Foreskin fibroblast (primary cell): ENCODE measurements at places on chromosomes 1 and 21.

DNA sequence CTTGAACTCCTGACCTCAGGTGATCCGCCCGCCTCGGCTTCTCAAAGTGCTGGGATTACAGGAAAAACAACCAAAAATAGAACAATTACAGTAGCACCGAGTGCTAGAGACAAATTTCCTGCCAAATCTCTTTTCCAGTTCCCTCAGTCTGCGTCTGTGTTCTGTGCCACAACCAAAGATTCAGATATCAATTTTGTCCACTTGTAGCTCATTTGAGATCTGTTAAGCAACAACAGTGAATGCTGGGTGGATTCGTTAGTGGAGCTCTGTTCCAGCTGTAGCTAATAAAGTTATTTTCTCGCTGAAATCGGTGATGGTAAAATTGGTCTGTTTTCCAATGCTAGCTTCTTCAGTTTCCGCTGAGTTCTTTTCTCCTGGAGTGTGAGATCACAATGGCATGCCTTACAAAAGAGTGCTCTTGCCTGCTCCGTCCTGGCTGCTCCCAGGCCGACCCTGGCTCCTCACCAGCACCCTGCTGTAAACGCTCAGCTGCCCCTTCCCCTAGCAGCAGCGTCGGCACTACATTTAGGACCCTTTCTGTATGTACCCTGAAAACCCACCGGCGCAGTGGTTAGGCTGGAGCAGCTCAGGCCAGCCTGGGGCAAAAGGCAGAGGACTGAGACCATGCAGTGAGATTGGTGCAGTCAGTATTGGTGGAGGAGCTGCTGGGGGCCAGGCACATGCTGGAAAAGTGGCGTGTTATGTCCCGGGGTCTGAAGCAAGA lies 395.4 kb downstream of the KIF26B start:
- DNase-seq: peak; percentile 10

- no peak for DNase-seq
These were observed 154.8 kb upstream of the POU3F1 start for GRCh38 chr1:38201431-38201830.

- DNase-seq: peak; percentile 17
These were observed 164.8 kb downstream of the PPIAL4G start for GRCh38 chr1:148318123-148318903.

DNA sequence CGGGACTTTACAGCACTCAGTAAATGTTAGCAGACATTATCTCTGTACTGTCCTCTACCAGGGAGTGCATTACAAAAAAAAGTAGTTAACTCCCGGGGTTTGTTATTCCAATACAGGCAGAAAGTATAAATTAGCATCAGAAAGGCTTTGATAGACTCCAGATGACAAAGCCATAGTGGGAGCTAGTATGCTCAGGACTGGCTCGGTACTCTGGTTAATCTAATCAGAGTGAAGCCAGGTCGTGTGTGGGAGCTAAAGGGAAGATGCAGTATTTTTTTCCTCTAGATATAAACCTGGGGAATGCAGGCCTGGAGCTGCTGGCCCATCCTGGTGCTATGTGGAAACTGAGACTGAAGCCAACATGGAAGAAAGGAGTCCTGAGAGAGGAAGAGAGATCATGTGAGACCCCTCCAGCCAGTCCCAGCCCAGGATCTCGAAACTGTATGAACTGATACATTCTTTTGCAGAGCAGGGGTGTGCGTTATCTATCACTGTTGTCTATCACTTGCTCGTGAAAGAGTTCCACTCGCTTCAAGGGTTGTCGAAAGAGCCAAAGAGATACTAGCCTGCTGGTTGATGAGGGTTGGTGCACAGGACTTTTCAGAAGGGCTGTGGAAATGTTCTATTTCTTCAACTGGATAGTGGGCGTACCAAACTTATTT lies 125.8 kb downstream of the PLPP3 start:
- DNase-seq: no peak

- DNase-seq: no peak
These were observed 56.6 kb downstream of the OLIG1 start for GRCh38 chr21:33126569-33126968.

GRCh38 chr1:182615468-182616129 lies 11.4 kb upstream of the RGS16 start:
- DNase-seq: peak; percentile 61

DNA sequence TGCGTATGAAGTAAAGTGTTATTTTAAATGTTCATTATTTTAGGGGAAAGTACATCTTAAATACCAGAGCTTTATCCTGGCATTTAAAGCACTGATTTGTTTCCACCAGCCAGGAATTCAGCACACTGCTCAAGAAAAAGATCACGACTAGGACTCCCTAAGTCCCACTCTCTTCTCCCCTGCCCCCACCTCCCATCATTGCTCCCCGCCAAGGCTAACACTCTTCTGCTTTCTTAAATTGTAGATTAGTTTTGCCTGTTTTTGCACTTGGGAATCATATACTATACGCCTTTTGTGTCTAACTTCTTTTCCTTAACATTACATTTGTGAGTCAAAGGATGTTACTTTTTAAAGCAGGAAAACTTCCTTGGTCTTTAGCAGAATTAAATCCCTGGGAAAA lies 37.5 kb upstream of the C1orf105 start:
- no peak for DNase-seq

GRCh38 chr1:178486100-178487069 lies 10.4 kb downstream of the CLEC20A start:
- DNase-seq: no peak

DNA sequence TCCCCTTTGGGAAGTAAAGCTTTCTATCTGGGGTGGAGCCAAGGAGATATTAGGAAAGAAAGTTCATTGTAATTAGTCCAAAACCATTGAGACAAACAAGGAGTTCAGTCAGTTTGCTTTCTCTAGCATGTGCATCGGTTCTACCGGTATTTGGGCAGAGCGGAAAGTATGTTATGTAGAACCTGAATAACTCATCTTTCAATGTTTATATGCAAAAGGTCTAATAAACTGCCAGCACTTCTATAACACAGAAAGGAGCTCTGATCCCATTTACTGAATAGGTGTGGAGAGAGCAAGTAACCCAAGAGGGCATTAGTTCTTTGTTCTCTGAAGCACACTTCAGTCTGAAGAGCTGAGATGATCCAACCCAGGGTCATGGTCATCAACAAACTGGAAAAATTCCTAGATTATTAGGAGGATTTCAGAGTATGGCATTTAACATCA lies 3.5 kb downstream of the TGFB2 start:
- no peak for DNase-seq

GRCh38 chr1:203771901-203772301 lies 6.9 kb downstream of the LAX1 start:
- peak; percentile 46 for DNase-seq

- no peak for DNase-seq
These were observed 132.1 kb downstream of the DNM3 start for GRCh38 chr1:171973421-171973820.

GRCh38 chr1:116814926-116815723 lies 60.9 kb downstream of the CD2 start:
- DNase-seq: no peak

- peak; percentile 32 for DNase-seq
These were observed 3.4 kb downstream of the MEF2D start for GRCh38 chr1:156497078-156497742.

GRCh38 chr1:109750920-109751319 lies 10.1 kb upstream of the GSTM3 start:
- no peak for DNase-seq

GRCh38 chr1:177185209-177185608 lies 14.5 kb downstream of the BRINP2 start:
- DNase-seq: peak; percentile 49

DNA sequence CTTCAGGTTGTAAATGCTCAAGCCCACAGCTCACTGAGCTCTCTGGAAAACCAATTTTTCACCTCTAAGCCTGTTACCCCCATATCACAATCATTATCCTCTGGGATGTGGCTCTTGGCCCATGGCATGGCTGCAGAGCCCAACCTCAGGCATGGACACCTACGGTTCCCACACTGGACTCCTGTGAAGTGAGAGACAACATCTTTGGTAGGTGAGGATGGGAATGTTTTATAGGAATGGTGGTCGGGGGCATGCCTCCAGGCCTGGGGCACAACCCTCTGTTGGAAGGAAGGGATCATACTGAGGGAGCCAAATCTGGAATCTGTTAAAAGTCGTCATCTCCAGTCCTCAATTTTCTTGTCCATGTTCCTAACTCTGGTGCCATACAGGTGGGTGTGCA lies 179.1 kb downstream of the FOXD2 start:
- DNase-seq: no peak

DNA sequence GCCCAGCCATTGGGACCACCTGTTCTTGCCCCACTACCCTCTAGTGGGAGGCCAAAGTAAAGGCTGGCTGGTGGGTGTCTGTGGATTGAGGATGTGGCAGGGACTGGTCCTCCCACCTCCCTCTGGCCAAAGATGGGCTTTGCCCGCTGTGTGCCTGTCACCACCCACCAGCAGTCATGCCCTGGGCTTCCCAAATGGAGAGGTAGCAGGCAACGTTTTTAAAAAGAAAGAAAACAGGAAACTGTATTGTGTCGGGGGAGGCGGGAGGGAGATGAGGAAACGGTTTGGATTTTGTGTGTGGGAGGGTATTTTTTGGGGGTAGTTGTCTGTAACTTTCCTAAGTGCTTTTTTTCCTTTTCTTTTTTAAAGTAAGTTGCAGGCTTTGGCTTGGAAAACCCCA lies 30.1 kb downstream of the SZRD1 start:
- DNase-seq: no peak

- DNase-seq: no peak
These were observed 84.1 kb downstream of the SPAG17 start for GRCh38 chr1:118100686-118101514.

- DNase-seq: no peak
These were observed 1.0 kb downstream of the ARID4B start for GRCh38 chr1:235326719-235327558.

- DNase-seq: no peak
These were observed 22.5 kb downstream of the PKP1 start for GRCh38 chr1:201305815-201306214.

- no peak for DNase-seq
These were observed 277.1 kb downstream of the AJAP1 start for GRCh38 chr1:4931486-4931885.

DNA sequence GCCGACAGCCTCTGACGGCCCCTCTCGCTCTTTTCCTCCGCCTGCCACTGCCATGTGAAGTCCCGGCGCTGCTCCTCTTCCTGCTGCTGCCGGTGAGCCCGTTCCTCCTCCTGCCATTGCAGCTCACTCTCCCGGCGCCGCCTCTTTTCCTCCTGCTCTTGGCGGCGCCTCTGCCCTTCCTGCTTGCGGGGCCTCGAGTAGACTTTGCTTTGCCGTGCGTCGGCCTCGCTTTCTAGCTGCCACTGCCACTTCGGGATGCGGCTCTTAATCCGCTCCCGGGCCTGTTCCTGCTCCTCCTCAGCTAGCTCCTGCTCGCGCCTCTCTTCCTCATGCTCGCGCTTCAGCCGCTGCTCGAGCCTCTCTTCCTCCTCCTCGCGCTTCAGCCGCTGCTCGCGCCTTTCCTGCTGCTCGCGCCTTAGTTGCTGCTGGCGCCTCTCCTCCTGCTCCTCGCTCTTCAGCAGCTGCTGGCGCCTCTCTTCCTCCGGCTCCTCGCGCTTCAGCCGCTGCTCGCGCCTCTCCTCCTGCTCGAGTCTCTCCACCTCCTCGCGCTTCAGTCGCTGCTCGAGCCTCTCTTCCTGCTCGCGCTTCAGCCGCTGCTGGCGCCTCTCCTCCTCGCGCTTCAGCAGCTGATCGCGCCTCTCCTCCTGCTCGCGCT lies 4.3 kb downstream of the TCHH start:
- DNase-seq: peak; percentile 44

DNA sequence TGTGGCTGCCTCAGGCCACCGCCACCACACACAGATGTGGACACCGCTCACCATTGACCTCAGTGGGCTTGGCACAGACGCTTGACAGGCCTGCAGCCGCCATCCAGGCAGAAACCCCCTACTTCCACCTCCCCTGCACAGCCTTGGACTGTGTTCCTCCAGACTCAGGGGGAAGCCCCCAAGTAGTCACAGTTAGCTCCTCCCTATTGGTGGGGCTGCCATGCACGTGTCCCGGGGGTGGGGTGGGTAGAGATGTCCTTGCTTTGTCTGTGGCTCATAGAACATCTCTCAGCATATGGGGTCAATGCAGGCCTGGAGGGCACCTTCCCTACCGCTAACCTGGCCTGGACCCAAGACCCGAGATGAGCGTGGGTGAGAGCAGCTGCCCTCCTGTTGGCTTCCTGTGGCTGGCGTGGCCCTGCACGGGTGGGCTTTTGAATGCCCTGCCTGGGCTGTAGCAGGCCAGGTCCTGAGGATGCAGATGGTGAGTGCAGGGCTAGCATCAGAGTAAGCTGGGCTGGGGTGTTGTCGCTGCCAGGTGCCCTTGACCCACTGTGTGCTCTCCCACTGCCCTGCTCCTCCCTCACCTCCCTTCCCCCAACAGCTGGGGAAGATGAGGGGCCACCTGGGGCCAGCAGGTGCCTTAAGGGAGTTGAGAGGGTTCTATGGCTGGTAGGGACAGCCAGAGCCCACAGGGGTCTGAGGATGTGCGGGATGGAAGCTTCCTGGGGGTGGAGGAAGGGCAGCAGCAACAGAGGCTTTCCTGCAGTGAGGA lies 6.2 kb downstream of the CROCC start:
- no peak for DNase-seq

GRCh38 chr1:206600527-206600926 lies 11.7 kb downstream of the EIF2D start:
- DNase-seq: no peak

DNA sequence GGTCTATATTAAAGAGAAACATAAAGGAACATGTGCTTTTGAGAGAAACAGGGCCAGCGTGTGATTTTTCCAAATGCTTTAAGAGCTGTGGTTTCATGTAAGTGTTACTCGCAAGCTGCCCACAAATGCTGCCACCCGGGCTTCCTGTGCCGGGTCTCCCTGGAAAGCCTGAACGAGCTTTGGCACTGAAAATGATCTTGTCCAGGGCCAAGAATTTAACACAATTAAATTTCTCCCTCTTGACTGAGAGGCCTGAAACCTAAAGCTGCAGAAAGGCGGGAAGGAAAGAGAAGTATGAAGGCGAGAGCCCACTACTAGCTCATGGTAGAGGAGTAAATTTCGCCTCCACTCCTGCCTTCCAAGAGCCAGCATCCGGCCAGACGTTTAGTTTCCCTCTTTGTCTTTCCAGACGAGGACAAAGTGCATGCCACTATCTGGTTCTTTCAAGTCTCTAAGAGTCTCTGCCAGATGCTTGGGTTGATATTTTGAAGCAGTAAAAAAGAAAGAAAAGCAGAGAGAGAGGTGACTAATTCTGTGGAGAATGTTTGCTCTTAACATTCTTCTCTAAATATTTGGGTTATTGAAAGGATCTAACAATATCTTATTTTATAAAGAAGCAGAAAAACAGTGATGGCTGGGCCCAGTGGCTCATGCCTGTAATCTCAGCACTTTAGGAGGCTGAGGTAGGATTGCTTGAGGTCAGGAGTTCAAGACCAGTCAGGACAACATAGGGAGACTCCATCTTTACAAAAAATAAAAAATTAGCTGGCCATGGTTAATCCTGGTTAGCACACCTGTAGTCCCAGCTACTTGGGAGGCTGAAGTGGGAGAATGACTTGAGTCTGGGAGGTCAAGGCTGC lies 100.0 kb upstream of the HNRNPU start:
- DNase-seq: peak; percentile 66

DNA sequence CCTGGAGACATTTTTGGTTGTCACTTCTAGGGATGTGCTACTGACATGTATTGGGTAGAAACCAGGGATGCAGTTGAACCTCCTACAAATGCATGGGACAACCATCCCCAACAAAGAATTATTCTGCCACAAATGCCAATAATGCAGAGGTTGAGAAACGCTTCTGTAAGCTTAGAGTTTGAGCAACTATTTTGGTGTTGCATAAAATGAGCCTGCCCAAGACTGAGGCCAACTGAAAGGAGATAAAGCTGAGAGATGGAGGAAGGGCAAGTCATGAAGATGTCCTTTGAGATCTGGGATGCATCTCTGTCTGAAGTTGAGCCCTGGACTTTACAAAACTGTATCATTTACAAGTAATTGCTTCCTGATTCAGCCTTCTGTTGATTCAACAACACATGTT lies 106.9 kb downstream of the KCNJ15 start:
- DNase-seq: no peak

- no peak for DNase-seq
These were observed 264.6 kb downstream of the BRINP2 start for GRCh38 chr1:177435364-177435763.
